ENCODE measurements at places on chromosomes 1 and 21.

DNA sequence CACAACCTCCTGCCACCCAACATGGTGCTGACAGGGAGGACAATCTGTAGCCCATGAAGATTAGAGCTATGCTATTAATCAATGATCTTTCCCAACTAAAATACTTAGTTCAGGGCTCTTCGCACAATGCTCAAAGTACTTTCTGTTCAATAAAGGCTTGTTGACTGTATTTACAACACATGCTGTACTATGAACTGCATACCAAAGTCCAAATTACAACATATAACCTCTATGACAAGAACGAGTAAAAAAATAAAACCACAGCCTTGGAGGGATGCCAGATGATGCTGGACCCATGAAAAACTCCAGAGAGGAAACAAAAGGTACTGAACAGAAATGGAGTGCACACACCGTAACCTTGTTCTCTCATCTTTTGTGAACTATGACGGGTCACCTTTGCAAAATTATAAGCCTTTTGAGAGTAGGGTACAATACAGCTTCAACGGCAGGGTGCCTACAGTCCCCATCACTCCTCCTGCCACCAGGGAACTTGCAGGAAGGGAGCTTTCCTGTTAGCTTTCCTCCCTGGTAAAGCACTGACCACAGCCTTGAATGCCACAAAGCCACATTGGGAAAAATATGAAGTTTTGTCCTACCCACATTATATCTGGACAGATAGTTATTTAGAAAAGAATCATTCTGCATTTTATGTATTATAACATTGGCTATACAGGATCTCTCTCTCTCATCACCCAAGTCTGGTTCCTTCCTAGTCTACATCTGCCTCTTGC is 175.6 kb downstream of the NRIP1 start:
- DNase-seq: no peak

DNA sequence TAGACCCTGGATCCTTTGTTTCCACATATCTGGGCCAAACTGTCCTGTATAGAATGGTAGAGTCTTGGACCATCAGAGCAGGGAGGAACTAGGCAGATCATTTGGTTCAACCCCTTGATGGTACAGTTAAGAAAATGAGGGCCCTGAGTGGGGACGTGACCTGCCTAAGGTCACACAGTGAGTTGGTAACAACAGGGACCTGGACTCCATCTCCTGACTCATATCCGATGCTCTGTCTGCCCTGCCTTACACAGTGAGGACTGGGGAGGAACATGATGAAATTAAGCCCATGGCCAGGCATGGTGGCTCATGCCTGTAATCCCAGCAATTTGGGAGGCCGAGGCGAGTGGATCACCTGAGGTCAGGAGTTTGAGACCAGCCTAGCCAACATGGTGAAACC is 440.2 kb downstream of the PTPRU start:
- no peak for DNase-seq

GRCh38 chr1:3847081-3847480 is 9.9 kb downstream of the CEP104 start:
- DNase-seq: no peak

DNA sequence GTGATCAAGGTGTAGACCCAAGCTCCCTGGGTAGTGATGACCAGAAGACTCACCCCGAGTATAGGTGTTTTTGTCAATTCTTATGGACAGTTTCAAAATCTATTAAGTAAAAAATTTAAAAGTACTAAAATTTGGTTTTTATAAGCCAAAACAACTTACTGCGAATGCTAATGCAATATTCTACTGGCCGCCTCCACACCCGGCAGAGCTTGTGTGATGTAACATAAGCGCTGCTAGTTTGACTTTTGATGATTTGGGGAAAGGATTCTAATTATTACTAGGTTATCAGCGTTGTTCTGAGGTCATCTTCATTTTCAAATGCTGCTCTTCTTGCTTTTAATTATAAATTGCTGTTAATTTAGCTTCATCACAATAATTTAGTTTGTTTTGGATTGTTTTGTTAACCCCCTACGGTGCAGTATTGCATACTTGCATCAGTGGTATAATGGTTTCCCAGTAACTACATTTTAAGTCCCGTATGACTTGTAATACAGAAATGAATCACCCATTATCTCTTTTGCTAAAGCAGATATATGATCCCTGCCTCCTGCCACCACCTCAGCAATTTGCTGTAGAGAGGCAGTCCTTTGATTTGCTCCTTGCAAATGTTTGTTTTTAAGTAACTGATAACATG is 178.0 kb downstream of the SDCCAG8 start:
- DNase-seq: no peak
